ENCODE measurements at places on chromosomes 1 and 21.

DNA sequence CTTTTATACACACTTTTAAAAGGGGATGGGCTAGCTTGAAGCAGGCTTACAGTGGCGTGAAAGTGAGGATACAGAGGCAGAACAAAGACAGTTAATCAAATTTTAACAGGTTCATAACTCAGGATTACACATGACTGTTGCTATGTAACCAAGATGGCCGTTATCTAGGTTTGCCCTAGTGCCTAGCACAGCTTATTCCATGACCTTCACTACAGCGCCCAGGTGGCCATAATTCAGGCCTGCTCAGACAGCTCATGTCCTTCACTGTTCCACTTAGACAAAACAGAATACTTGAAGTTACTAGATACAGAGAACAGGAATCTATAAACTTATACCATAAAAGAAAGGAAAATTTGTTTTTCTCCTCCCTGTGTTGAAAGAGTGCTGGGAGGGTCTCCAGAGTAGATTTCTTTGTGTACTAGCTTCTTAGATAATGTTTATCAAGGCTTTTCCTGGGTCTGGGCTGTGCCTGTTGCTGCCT lies 6.2 kb upstream of the SPRR2F start:
- no peak for DNase-seq

GRCh38 chr1:60428127-60428526 lies 354.6 kb upstream of the C1orf87 start:
- DNase-seq: no peak

DNA sequence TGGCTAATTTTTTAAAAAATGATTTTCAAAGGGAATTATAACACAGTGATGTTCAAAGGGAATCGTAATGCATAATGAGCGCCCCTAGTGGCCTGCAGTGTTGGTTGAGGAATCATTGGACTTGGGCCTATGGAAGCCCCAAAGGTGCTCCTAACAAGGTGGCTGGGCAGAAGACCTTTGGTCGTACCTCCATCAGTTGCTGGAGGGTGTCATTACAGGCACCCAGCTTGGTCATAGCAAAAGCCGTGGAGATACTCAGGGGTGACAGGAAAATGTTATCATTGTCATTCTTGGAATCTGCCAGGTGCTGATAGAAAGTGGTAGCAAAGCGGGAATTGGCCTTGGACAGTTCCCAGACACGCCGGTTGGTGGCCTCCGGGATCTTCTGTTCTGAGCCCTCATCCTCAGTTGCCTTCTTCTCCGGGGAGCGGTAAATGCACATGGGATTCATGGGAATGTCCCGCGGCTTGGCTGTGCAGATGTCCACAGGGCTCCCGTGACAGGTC lies 2.7 kb downstream of the SERPINC1 start:
- DNase-seq: peak; percentile 6

GRCh38 chr1:23562137-23562876 lies 3.0 kb upstream of the ID3 start:
- DNase-seq: no peak

DNA sequence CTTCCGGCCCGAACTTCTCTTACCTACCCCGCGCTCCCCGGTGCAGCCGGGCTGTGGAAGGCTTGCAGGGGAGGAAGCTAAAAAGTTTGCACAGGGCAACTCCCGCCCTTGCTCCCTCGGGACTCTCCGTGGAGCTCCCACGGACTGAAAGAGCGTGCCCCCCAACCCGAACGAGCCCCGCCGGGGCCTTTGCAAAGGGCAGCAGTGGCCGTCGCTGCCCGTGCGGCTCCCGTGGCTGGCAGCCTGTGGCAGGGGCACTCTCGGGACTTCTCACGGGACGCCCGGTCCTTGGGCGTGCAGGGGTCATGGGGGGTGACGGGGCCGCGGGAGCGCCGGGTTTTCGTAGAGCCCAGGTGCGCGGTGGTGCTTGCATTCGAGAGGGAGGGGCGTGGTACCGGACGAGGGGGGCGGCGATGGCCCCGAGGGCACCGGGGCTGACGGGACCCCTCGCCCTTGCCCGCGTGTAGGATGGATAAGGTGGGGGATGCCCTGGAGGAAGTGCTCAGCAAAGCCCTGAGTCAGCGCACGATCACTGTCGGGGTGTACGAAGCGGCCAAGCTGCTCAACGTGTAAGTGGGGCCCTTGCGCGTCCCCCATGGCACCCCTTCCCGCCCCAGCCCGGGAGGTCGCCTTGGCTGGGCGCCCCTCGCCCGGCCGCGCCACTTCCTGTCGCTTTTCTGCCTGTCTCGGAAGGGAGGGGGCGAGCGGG lies 711 bp downstream of the GADD45A start:
- DNase-seq: no peak
